NCI-H69 (cell line): ENCODE measurements at places on chromosomes 11 and 22.

DNA sequence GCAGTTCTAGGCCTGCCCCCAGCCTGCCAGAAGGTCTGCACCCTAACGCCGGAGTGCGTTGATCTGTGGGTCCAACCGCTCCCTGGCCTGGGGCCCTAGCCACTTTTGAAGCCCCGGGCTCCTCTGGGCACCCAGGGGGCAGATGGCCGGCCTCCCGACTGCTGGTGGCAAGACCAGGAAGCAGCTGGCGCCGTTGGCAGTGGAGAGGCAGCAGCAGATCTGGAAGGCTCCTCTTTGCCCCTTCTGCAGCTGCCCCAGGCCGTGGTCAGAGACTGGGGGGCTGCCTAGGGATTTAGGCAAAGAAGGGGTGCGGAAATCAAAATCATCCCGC lies 445 bp upstream of the VWCE start:
- peak; percentile 27 for DNase-seq

DNA sequence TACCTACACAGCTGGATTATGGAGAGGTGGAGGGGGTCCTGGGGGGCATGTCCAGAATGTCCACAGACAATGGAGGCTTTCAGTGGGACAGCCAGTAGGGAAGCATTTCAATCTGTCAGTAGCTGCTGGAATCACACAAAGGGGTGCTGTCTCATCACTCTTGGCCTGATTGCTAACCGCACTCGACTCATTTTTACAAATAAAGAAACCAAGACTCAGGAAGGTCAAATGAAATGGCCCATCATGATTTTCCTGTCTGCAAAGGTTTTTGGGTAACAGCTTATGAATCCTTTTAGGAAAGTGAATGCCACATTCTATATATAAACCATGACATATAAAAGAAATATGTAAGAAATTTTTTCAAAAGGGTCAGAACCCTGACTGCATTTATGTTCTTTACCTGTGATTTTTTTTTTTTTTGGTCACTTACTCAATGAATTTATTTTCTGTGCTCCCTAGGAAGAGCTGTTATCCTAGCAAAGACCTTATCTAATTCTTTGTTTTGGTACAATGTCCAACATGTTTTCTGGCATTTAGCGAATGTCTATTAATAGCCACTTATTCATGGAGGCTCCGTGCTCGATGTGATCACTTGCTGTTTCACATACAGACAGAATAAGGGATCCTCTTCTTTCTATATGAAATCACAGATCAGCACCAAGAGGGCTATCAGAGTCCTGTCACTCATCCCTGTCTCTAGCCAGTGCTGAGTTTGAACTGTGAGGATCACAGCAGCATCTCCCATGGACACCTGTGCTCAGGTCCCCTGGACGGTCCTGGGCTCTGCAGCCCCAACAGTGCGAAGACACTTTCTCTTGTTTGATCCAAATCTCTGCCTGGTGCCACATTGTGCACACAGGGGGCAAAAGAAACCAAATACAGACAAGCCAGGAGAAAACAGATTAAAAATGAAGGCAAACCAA lies 979.7 kb downstream of the NTM start:
- DNase-seq = no peak

DNA sequence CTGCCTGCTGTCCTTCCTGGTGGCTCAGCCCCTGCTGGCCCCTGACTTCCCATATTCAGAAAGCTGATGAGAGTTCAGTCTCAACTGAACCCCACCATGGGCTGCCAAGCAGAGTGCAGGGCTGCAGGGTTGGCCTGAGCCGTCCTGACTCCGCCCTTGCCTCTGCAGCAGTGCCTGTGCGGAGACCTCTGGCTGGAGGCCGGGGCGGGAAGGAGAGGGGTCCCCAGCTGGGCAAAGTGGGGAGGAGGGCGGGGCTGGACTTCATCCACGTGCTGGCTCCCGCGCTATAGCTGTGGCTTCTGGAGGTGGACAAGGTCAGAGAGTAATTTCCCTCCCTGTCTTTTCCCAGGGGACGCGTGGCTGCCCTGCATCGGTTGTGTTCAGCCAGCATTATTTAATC lies 13.6 kb downstream of the GLB1L3 start:
- no peak for DNase-seq

DNA sequence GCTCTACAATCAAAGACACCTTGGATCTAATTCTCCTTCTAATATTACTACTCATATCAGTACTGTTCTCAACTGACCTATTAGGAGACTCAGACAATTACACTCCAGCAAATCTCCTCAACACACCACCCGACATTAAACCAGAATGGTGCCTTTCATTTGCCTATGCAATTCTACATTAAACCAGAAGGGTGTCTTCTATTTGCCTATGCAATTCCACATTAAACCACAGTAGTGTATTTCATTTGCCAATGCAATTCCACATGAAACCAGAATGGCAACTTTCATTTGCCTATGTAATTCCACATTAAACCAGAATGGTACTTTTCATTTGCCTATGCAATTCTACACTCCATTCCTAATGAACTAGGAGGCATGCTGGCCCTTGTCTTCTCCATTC lies 15.3 kb upstream of the APOL3 start:
- DNase-seq = no peak

DNA sequence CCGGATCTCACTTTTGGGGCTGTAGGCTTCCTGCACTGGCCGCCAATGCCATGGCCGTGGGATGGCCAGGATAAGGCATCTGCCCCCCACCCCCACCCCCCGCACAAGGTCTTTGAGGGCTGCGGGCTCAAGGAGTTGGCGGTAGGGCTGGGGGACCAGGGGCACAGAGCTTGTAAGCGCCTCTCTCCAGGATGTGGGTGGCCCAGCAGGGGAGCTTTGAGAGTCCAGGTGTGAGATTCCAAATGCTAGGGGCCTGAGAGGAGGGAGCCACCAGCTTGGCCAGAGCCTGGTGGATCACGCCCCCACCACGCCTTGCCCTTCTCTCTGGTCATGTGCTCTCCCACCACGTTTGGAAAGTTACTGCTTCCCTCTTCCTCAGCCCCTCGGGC lies 5.0 kb downstream of the CD81 start:
- DNase-seq = no peak
